ENCODE measurements at places on chromosomes 13 and 19. TPM values are rescaled to one million over a fixed set of nuclear protein-coding genes. Genes with fewer than 3 reads are reported as not detected.

The SUGP1 gene
- 60.9 TPM for total RNA-seq

DNA sequence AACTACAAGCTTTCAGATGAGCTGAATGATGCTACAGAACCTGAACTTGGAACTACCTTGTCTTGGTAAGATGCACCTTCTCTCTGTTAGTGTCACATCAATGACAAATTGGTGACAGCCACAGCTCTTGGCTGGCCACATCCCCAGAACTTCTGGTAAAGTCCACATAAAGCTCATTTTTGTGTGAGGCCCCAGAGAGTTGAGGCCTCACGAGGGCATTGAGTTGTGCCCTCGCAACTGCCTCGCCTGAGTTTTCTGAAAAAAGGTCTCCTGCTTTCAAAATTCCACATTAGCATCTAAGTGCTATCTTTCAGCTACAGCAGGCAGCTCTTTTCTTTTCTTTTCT lies 42.6 kb downstream of the MRPL57 start:
- peaks cover 20% of the 10 kb centered on the region for H3K4me1 ChIP-seq
- H3K27me3 ChIP-seq = peaks cover 42% of the 10 kb centered on the region
- DNase-seq = peak; percentile 58
- H3K4me3 ChIP-seq = peak overlapping the region; percentile 22
- H3K36me3 ChIP-seq = peaks cover 9% of the 10 kb centered on the region
- H3K27ac ChIP-seq = peak overlapping the region; percentile 75

DNA sequence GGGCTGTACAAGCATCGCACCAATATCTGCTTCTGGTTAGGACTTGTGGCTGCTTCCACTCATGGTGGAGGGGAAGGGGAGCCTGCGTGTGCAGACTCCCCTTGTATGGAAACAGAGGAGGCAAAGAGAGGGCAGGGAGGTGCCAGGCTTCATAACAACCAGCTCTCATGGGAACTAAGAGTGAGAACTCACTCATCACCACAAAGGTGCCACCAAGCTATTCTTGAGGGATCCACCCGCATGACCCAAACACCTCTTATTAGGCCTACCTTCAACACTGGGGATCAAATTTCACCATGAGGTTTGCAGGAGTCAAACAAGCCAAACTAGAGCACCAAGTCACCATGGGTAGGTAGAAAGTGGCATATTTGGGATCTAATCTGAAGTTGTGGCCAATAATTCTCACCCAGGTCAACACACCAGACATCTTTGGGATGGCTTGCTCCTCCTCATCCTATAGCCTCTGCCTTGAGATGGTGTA lies 46.4 kb downstream of the RUBCNL start:
- DNase-seq = no peak
- no peak overlapping the region for H3K4me3 ChIP-seq
- H3K27ac ChIP-seq = no peak overlapping the region
- H3K36me3 ChIP-seq = no peaks in the 10 kb centered on the region
- H3K27me3 ChIP-seq = peaks cover 3% of the 10 kb centered on the region

DNA sequence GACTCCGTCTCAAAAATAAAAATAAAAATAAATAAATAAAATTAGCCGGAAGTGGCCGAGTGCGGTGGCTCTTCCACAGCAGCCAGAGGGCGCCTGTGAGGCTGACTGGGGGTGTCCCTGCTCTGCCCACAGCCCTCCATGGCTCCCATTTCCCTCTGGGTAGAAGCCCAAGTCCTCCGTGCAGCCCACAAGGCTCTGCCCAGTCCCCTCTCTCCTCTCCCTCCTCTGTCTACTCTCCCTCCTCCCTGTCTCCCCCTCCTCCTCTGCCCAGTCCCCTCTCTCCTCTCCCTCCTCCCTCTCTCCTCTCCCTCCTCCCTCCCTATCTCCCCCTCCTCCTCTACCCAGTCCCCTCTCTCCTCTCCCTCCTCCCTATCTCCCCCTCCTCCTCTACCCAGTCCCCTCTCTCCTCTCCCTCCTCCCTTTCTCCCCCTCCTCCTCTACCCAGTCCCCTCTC lies 20.4 kb downstream of the MISP start:
- peaks cover 4% of the 10 kb centered on the region for H3K4me1 ChIP-seq
- H3K27ac ChIP-seq = no peak overlapping the region
- peaks cover 6% of the 10 kb centered on the region for H3K27me3 ChIP-seq

GRCh38 chr13:91242652-91243051 lies 104.8 kb upstream of the MIR17HG start:
- no peaks in the 10 kb centered on the region for H3K36me3 ChIP-seq
- DNase-seq = no peak
- no peaks in the 10 kb centered on the region for H3K4me1 ChIP-seq
- H3K27me3 ChIP-seq = peaks cover 2% of the 10 kb centered on the region
- no peak overlapping the region for H3K4me3 ChIP-seq

DNA sequence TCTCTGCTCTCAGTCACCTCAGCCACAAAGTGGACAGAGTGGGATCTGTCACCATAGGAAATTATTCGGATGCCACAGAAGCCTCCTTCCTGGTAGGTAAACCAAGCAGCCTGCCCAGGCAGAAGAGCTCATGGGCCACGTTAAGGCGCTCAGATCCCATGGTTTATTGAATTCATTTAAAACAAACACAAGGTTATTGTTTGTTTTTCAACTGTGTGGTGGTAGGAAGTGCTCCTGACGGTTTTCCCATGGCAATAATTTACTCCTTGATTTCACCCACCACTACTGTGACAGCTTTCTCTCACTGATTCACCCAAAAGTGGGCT lies 14.4 kb downstream of the BCAM start:
- H3K27me3 ChIP-seq = peaks cover 3% of the 10 kb centered on the region
- H3K27ac ChIP-seq = no peak overlapping the region
- H3K36me3 ChIP-seq = no peaks in the 10 kb centered on the region
- no peak for DNase-seq

DNA sequence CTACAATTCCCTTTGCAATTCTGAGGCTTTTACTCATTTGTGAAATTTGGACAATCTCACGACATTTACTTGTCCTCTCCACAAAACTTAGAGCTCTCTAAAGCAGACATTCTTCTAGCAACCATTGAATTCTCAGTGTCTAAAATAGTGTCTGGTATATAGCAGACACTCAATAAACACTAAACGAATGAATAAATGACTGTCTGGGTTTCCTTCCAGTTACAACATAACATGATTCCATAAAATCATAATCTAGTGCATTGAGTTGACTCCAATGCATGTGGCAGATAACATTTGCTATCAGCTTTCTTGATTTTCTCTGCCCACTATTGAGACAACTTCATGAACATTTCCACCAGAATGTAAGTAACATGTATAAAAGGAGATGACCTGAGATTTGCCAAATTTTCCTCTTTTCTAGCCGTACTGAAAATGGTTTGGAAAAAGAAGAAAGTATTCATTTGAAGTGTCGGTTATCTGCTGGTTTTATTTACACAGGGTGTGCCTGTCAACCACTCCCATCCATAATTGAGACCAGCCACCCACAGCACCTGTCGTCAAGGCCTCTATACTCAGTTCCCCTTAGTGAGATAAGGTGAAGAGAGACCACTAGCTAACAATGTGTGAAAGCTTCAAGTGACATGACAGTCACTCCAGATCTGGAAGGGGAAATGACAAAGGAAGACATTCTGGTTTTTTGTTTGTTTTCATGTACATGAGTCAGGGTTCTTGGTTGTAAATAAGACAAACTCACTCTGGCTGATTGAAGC lies 4.8 kb upstream of the SERP2 start:
- H3K36me3 ChIP-seq = no peaks in the 10 kb centered on the region
- H3K4me1 ChIP-seq = no peaks in the 10 kb centered on the region
- peaks cover 15% of the 10 kb centered on the region for H3K27me3 ChIP-seq
- no peak overlapping the region for H3K27ac ChIP-seq
- no peak for DNase-seq

GRCh38 chr13:39419876-39420275 lies 183.1 kb downstream of the LHFPL6 start:
- no peak overlapping the region for H3K27ac ChIP-seq
- DNase-seq = no peak

Measured in activated CD8-positive, alpha-beta T cell treated with anti-CD3 and anti-CD28 coated beads, Interleukin-2, amount 10 ng/mL, durations not matched to agents 7 days and 5 days (primary cell).